ENCODE measurements at places on chromosomes 7 and 10.

GRCh38 chr10:120806081-120806480, 45.1 kb upstream of the WDR11 start:
- DNase-seq = no peak

- DNase-seq = no peak
These were observed 22.3 kb downstream of the GTF2IRD1 start for GRCh38 chr7:74475987-74476350.

- no peak for DNase-seq
These were observed 144.2 kb upstream of the GLI3 start for GRCh38 chr7:42381161-42381560.

GRCh38 chr10:65032867-65033769, 1511.9 kb downstream of the REEP3 start:
- no peak for DNase-seq

DNA sequence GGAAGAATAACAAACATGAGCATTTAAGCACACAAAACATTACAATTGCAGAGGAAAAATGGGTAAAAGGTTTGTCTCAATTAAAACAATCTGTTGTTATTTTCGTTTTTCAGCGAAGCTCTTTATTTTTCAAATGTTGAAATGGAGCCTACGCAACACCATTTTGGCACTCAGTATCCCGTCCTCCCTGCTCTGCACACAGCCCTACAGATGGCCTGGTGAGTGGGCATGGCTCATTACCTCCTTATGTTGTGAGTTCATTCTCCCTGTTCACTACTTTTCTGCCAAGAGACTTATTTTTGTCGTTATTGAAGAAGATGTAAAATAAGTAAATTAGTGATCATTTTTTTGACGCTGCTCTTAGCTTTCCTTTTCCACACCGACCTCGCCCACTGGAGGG, 167.8 kb upstream of the CXCL12 start:
- no peak for DNase-seq

- DNase-seq = no peak
These were observed 673.1 kb downstream of the TNS3 start for GRCh38 chr7:46908770-46909169.

DNA sequence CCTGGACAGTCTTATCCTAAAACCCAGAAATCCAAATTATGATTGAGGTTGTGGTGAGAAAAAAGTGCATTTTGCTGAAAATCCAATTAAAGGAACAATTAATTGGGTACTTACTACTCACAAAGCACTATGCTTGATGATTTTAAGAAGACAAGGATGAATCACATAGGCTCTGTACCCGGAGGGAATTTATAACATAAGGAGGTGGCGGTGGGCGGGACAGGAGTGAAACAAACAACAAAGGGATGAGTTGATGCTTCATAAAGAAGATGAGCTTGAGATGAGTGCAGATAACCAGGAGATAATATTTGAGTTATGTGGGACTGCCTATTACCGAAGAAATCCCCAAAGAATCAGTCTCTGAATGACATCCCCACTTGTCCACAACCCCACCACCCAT, 171.1 kb upstream of the FZD8 start:
- no peak for DNase-seq

- DNase-seq = no peak
These were observed 61.5 kb downstream of the REEP3 start for GRCh38 chr10:63582690-63583089.

- no peak for DNase-seq
These were observed 760.2 kb downstream of the GRID1 start for GRCh38 chr10:85606401-85606800.

DNA sequence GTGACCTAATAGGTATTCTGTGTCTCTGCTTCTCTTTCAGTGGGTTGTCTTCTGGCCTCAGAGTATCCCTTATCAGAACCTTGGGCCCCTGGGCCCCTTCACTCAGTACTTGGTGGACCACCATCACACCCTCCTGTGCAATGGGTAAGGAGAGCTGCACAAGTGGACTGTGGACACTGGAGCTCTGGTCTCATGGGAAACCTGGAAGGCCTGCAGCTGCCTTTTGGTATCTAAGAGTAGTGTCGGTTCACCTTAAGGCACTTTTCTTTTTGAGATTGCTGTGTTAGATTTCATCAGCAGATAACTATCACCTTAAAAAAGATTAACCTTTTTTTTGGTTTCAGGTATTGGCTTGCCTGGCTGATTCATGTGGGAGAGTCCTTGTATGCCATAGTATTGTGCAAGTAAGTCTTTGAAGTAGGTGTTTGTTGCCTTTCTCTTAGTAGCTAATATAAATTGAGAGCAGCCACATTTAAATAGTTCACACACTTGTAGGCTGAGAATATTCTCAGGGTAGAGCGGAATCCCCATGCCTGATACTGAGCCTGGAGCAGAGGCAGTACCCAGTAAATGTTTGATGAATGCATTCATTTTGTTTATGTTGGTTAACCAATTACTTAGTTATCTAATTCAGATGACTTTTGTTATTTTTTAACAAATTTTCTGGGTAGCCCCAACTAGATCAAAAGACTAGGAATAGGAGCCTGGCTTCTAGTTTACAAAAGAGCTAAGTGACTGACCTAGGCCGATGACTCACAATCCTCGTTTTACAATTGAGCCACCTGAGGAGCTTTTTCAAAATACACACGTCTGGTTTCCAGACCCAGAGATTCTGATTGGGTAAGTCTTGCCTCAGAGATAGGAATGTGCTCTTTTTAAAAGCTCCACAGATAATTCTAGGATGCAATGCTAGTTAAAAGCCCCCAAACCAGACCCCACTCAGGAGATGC, 3.6 kb downstream of the TMEM254 start:
- DNase-seq = no peak

DNA sequence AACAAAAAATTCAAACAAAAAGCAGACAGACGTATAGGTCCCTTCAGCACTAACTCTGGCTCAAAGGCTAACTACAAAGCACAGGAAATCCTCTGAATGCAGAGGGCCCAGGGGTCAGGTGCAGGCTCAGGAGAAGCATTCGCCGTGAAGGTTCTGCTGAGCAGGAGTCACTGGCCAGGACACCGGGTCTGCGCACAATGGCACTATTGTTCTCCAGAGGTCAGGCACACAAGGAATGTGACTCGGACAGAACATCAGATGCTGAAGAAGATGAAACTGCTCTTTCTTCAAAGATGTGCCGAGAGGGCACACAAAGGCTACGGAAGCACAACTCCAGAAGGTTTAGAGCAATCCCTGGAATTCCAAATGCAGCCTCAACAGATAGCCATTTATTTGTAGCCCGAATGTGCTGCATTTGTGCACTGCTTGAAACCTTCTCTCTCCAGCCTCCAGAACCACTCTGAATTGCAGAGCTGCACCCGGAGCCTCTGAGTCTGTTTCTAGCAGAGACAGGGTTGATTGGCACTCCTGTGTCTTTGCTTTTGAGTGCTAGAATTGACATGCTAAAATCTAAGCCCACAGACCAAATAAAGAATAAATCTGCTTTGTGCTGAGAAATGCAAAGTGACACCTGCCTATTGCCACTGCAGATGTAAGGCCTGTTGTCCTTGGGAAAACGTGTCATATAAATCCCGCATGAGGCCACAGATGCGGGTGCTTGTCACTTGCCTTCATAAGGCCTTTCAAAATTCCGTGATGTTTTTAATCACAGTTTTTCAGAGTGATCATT, 85.4 kb upstream of the AFAP1L2 start:
- DNase-seq = no peak
